ENCODE measurements at places on chromosomes 6 and 20.

GRCh38 chr20:37898233-37899104 lies 4.5 kb upstream of the VSTM2L start:
- no peak overlapping the region for H3K27ac ChIP-seq
- no peaks in the 10 kb centered on the region for H3K36me3 ChIP-seq
- no peak for DNase-seq
- no peaks in the 10 kb centered on the region for H3K27me3 ChIP-seq
- no peaks in the 10 kb centered on the region for H3K4me1 ChIP-seq
- no peak overlapping the region for H3K4me3 ChIP-seq

DNA sequence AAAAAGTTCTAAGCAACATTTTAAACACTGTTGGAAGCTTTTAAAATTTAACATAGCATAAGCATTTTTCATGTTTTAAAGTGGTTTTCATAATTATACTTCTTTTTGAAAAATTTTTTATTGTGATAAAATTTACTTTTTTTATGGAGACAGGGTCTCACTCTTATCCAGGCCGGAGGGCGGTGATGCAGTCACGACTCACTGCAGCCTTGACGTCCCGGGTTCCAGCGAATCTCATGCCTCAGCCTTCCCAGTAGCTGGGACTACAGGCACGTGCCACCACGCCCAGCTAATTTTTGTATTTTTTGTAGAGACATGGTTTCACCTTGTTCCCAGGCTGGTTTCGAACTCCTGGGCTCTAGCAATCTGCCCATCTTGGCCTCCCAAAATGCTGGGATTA lies 46.1 kb upstream of the TULP4 start:
- no peak overlapping the region for H3K27ac ChIP-seq
- H3K36me3 ChIP-seq: no peaks in the 10 kb centered on the region
- H3K27me3 ChIP-seq: no peaks in the 10 kb centered on the region
- DNase-seq: no peak

- DNase-seq: no peak
- no peaks in the 10 kb centered on the region for H3K4me1 ChIP-seq
- no peaks in the 10 kb centered on the region for H3K27me3 ChIP-seq
- H3K36me3 ChIP-seq: no peaks in the 10 kb centered on the region
- no peak overlapping the region for H3K4me3 ChIP-seq
- H3K27ac ChIP-seq: no peak overlapping the region
These were observed 33.8 kb upstream of the TMEM244 start for GRCh38 chr6:129894921-129895320.

DNA sequence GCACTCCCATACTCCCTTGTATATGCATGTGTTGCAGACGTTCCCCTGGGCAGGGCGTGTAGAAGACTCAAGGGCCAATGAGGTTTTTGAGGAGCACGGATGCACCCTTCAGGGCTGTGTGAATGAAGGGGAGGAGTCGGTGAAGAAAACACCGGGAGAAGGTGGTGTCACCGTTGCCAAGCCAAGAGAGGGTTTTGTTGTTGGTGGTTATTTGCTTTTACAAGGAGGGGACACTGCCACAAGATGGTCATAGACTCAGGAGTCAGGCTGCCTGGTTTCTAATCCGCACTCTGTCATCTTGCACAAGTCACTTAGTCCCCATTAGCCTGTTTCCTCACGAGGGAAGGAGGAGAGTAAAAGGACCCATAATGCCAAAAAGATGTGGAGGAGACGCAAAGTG lies 124.0 kb downstream of the PXDC1 start:
- no peaks in the 10 kb centered on the region for H3K27me3 ChIP-seq
- H3K4me3 ChIP-seq: no peak overlapping the region
- H3K36me3 ChIP-seq: no peaks in the 10 kb centered on the region
- no peak for DNase-seq
- H3K4me1 ChIP-seq: no peaks in the 10 kb centered on the region

DNA sequence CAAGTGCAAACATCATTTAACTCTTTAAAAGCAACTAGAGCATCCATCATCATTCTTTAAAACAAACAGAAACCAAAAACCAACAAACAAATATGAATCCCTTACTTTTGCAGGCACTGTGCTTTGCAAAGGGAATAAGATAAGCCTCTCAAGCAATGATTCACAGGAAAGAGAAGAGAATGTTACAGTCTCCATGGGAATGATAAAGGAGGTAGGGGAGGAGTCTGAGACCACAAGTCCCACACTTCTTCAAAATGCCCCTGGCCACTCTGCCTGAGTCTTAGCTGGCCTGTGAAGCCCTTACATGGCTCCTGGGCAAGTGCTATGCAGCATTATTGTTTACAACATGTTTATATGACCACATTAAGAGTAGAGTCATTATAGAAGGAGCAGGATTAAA lies 257.7 kb upstream of the MARCKS start:
- peaks cover 2% of the 10 kb centered on the region for H3K4me1 ChIP-seq
- H3K27ac ChIP-seq: no peak overlapping the region
- DNase-seq: no peak
- no peak overlapping the region for H3K4me3 ChIP-seq

- no peaks in the 10 kb centered on the region for H3K36me3 ChIP-seq
- no peak for DNase-seq
- no peak overlapping the region for H3K4me3 ChIP-seq
- no peaks in the 10 kb centered on the region for H3K27me3 ChIP-seq
- no peak overlapping the region for H3K27ac ChIP-seq
These were observed 13.3 kb upstream of the PTPN1 start for GRCh38 chr20:50496773-50497385.

DNA sequence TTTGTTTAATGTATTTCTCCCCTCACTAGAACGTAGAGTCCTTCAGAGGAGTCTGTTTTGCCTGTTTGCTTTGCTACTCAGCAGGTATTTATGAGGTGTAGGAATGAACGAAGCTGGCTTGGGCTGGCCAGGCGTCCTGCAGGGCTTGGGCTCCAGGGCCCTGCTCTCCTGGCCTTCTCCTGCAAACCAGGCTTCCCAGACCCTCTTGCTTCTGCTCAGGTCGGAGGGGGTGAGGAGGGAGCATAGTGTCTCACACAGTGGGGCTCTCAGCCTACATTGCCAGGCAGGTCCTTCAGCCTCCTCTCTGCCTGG lies 24.6 kb upstream of the MLN start:
- H3K27me3 ChIP-seq: no peaks in the 10 kb centered on the region
- H3K36me3 ChIP-seq: no peaks in the 10 kb centered on the region
- H3K4me1 ChIP-seq: peaks cover 3% of the 10 kb centered on the region
- no peak overlapping the region for H3K27ac ChIP-seq

DNA sequence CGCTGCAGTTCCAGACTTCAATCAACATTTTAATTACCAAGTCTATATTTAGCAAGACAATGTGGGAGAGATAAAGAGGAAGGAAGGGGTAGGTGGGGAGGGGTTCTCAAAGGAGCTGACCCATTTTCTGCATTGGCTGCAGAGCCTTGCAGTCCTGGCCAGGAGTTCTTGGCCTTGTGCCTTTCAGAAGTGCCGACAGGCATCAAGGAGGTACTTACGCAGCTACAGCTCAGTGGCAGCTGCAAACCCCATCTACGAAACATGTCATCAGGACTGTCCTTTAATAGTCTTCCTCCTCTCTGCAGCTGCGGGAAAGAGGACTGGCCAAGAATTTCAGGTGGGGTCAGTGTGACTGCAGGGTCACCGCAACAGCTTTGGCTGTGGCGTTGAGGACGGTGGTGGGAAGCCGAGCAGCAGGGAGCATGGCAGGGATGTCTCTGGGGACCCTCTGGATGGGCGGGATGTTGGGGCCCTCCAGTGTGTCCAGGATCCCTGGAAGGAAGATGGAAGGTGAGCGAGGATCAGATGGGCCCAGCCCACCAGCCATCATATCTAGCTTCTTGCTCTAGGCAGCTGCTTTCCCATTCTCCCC lies 1.8 kb upstream of the LRRC73 start:
- peaks cover 11% of the 10 kb centered on the region for H3K4me1 ChIP-seq
- no peak overlapping the region for H3K4me3 ChIP-seq
- H3K27me3 ChIP-seq: peaks cover 8% of the 10 kb centered on the region
- no peak overlapping the region for H3K27ac ChIP-seq

GRCh38 chr6:13395272-13396237 lies 67.2 kb upstream of the TBC1D7 start:
- no peaks in the 10 kb centered on the region for H3K36me3 ChIP-seq
- H3K4me3 ChIP-seq: no peak overlapping the region
- DNase-seq: no peak
- no peaks in the 10 kb centered on the region for H3K27me3 ChIP-seq

- no peaks in the 10 kb centered on the region for H3K36me3 ChIP-seq
- DNase-seq: no peak
- H3K27me3 ChIP-seq: no peaks in the 10 kb centered on the region
- H3K4me3 ChIP-seq: no peak overlapping the region
These were observed 3.8 kb upstream of the NPEPL1 start for GRCh38 chr20:58688840-58689239.

DNA sequence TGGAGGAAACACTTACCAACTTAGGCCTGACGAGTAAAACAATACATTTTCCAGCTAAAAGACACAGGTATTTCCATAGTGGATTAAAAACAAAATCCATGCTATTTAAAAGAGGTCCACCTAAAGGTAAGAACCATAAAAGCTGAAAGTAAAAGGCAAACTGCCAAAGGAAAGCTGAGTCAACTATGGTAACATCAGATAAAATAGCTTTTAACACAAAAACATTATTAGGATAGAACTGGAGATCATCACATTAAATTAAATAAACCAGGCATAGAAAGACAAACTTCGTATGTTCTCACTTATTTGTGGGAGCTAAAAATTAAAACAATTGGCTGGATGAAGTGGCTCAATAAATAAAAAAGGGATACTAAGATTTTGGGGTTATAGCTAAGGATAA lies 166.8 kb upstream of the SLC22A16 start:
- 0 out of 2 replicates have a peak, but pooled peaks cover 1% of the 10 kb centered on the region for H3K4me1 ChIP-seq
- no peak overlapping the region for H3K27ac ChIP-seq
- H3K36me3 ChIP-seq: peaks cover 3% of the 10 kb centered on the region

DNA sequence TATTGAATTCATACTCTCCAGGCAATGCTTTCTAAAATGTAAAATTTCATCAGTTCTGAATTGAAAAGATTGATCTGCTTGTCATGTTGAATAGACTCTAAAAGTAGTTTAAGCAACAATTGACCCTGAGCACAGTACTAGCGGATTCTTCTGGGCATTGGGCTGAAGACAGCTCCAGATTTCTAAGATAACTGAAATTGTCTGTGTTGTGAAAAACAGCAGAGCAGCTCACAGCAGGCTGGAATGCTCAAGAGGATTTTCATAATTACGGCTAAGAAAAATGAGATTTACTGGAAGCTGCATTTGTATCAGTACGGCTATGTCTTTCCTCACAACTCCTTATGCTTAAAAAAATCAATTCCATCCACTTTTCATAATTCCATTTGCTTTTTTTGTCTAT lies 373.7 kb downstream of the HACE1 start:
- no peak overlapping the region for H3K27ac ChIP-seq
- H3K27me3 ChIP-seq: no peaks in the 10 kb centered on the region
- H3K36me3 ChIP-seq: no peaks in the 10 kb centered on the region
- no peak overlapping the region for H3K4me3 ChIP-seq

All from iPS DF 6.9 (cell line).